ENCODE measurements at places on chromosomes 12 and 14.

DNA sequence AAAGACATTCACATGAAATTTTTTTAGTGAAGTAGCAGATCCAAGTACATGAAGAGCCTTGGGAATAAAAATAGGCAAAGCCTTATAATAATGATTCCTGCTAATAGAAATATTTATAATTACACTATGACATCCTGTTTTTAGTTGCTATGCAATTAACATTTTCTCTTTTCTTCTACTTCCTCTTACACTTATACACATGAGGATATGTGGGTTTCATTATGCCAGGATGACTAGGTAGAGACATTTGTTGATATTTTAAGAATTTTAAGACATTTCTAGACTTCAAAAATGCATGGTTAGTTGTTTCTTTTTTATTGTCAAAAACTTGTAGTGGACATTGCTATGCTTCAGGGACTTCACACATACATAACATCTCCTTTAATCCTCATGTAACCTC, 326.8 kb downstream of the SYT1 start:
- no peak for DNase-seq

- DNase-seq = no peak
These were observed 4.0 kb upstream of the TESPA1 start for GRCh38 chr12:54988402-54989054.

GRCh38 chr12:104294927-104295668, 8.4 kb upstream of the EID3 start:
- no peak for DNase-seq

DNA sequence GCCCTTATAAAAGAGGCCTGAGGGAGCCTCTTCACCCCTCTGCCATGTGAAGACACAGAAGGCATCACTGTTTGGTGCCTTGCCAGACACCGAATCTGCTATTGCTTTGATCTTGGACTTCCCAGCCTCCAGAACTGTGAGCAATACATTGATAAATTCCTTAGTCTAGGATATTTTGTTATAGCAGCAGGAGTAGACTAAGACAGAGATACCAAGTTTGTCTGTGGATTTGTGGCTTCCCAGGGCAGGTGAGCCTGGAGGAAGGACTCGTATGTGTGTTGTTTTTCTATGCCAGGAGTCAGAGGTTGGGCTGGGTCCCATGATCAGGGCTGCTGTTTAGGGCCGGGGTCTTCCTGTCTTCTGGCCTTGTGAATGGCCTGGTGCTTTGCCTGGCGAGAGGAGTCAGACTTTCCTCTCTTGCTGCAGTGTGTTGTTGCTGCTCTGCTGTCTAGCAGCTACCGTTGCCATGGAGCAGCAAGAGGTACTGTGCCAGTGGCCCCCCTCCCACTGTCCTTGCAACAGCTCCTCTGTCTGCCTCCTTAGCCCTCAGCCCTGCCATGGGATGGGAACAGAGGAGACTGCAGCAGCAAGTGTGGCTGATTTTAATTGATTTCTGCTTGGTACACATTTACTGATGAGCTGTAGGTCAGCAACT, 111.2 kb downstream of the CHST11 start:
- DNase-seq = no peak

Measured in activated naive CD8-positive, alpha-beta T cell treated with anti-CD3 and anti-CD28 coated beads for 36 hours (primary cell).